ENCODE measurements at places on chromosomes 4 and X.

DNA sequence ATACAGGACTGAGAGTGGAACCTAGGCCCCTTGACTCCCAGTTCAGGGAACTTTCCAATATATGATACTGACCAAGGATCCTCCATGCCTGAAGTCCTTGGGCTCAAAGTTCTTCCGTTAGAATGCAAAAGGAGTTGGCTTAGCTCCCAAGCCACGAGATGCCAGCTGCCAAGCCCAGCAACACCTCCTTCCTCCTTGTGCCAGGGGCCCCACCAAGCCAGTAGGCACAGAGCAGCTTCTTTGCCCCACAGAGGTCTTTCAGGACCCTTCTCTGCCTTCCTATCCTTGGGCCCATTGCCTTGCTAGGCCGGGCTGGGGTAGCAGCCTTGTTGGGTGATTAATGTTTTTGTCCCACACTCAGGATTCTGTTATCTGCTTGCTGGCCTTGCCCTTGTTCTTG lies 105.6 kb downstream of the EFNB1 start:
- no peak for DNase-seq

DNA sequence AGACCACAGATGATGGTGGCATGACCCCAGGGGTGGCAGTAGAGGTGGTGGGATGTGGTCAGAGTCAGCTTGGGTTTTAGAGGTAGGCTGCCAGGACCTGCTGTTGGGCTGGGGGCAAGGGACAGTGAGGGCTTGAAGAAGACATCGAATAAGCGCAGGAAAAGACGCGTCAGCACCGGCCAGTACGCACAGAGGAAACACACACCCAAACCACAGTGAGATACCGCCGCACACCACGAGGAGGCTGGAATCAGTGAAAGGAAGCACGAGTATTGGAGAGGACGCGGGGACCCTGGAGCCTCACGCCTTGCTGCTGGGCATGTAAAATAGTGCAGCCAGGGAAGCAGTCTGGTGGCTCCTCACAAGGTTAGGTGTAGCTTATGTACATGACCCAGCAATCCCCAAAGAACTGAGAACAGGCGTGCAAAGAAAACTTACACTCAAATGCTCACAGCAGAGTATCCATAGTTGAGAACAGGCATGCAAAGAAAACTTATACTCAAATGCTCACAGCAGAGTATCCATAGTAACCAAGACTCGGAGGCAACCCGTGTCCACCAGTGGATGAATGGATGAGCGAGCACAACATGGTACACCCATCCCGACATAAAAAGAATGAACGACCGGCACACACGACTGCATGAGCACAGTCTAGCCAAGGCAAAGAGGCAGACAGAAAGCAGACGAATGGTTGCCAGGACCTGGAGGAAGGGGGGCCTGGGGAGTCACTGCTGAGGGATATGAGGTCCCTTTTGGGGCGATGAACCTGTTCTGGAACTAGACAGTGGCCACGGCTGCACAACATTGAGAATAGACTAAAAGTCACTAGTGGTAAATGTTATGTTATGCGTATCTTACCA lies 13.3 kb downstream of the PDZD4 start:
- DNase-seq: no peak

GRCh38 chr4:60652933-60653332 lies 547.2 kb upstream of the ADGRL3 start:
- no peak for DNase-seq

GRCh38 chrX:107706309-107706708 lies 69.3 kb downstream of the TSC22D3 start:
- DNase-seq: no peak

- no peak for DNase-seq
These were observed 28.4 kb downstream of the PCGF3 start for GRCh38 chr4:734075-734474.

All from stimulated activated CD8-positive, alpha-beta memory T cell treated with anti-CD3 and anti-CD28 coated beads, Interleukin-4, amount 100 ng/mL, for 4 hours (primary cell).